ENCODE measurements at places on chromosomes 5 and 9.
A peak's percentile ranks its signal among the peaks of the same experiment; 100 is the strongest.

DNA sequence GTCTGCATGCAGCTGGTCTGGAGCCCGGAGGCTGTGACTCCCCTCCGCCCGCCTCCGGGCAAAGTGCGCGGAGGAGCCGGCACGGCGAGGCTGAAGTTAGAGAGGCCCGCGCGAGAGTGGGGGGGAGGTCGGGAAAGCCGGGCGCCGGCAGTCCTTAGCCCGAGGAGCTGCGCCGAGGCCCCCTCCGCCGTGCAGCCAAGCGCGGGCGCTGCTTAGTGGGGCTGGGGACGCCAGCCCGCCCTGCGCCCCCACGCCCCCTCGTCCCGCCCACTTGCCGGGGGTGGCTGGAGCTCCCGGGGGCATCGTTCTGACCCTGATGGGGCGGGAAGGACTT lies 403 bp downstream of the NINJ1 start:
- peak; percentile 84 for DNase-seq

DNA sequence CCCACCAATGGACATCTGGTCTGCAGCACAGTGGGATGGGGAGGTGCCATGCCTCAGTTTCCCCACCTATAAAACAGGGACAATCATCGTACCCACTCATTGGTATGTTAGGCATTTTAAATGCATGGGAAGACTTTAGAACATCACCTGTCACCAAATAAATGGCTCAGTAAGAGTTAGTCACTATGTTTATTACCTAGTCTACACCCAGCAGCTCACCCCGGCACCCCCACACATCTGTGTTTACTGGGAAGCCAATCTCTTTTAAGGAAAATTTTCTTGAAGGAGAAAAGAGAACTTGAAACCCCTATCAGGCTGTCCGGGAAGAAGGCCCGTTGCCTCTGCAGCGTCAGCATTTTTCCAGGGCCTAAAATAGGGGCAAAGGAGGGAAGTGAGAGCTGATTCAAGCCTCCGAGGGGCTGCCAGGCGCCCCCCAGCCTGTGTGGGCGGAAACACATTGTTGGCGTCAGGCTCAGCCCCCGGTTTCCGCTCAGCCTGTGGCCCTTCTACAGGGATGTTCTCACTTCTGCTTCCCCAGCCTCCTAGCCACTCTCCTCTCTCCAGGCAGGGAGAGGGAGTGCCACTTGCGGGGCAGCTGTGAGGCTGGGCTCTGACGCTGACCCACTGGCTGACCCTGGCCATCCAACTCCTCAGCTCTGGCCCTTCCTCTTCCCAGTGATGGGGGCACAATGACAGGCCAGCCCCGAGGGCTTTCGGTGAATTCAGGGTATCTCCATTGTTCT lies 4.6 kb downstream of the CSF1R start:
- no peak for DNase-seq

GRCh38 chr9:129139993-129140396 lies 28.8 kb downstream of the PTPA start:
- DNase-seq, result peak; percentile 95

GRCh38 chr5:101580591-101580990 lies 677.5 kb upstream of the ST8SIA4 start:
- no peak for DNase-seq

DNA sequence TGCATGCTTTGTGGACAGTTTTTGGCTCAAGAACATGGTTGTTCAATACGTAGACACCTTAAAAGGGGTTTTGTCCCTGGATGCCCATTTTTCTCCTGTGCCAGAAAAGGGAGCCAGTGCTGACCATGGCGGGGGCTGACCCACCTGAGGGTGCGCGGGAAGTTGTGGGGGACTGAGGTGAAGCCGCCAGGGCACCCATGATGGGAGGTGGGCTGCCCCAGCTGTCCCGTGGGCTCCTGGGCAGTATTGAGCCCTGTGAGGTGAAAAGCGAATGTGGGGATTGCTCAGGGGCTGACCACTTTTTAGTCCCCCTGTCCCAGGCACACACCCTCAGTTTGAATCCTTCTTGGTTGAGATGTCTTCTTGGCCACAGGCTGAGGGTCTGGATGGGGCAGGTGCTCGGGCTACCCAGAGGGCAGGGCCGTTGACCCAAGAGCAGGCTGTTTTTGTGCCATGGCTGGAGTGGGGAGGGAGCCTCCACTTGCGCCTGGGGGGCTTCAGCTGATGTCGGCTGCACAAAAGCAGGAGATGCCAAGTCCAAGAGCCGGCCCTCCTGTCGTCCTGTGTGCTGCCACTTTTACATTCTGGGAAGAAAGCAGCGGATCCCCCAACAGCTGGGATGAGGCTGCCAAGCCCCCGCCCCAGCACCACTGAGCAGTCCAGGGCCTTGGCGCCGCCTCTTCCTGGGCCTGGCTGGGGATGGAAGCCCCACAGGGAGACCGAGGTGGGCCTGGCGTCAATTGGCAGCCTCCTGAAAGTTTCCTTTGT lies 120.1 kb downstream of the WNK2 start:
- no peak for DNase-seq

- peak; percentile 75 for DNase-seq
Observed at GRCh38 chr5:68122439-68123328, 92.9 kb upstream of the PIK3R1 start.

DNA sequence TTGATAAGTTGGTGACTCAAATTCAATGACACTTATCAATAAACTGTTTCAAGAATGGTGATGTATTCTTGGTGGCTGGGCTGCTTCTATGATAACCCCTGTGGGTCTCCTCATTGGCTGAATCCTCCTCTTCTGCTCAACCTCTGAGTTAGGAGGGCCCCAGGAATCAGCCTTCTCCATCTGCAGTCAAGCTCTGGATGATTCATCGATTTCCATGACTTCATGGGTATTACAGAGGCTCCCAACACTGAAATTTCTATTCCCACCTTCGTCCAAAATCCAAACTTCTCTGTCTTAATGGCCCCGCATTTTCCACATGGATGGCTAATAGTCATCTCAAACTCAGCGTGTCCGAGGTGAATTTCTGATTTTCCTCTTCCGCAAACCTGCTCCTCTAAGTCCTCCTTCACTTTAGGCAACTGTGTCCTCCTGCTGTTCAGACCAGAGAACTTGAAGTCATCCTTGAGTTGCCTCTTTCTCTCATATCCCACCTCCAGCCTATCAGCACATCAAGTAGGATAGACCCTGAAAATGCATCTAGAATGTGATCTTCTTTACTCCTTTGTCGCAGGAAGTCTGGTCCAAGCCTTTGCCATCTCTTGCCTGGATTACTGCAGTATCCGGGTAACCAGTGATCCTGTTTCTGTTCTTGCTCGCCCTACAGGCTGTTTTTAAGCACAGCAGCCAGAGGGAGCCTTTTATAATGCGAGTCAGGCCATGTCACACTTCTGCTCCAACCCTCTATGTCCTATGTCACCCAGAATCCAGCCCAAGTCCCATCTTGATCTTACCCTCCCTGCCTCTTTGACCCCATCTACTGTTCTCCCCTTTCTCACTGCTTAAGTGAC lies 41.4 kb upstream of the IL7R start:
- peak; percentile 44 for DNase-seq

DNA sequence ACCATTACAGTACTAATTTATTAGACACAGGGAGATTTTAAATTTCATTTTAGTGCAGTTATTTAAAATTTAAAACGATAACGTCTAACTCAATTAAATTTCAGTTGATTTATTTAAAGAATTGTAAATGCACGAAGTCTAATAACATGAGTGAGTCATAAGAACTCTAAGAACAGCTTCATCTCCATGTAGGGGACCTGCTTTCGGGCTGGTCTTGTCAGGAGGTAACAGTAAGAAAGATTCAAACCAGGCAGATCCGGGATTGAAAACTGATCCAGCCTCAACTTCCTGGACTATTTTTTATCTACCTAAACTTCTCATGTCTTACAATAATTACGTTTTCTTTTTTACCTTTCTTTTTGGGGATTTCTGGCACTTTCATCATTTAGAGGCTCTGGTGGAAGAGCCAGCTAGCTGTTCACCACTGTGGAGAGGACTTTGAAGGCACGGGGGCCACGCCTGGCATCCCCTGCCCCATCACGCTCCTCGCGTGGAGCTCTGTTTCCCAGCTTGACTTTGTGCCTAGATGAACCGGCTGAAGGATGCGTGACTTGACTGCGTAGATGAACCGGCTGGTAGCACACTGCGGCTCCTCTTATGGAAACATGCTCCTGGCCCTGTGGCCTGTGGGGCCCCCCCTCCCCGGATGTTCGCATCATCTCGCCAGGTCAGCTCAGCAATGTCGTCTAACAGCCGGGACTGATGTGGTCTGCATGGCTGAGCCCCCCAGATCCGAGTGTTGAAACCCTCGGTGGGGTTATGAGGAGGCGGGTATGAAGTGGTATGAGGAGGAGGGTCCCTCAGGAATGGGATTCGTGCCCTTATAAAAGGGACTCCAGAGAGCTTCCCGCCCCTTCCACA lies 26.0 kb downstream of the NDUFS6 start:
- DNase-seq, result no peak

GRCh38 chr9:90074316-90074962 lies 469.6 kb downstream of the GADD45G start:
- DNase-seq, result no peak

- DNase-seq, result no peak
Observed at GRCh38 chr5:91271999-91272398, 111.1 kb downstream of the ARRDC3 start.

DNA sequence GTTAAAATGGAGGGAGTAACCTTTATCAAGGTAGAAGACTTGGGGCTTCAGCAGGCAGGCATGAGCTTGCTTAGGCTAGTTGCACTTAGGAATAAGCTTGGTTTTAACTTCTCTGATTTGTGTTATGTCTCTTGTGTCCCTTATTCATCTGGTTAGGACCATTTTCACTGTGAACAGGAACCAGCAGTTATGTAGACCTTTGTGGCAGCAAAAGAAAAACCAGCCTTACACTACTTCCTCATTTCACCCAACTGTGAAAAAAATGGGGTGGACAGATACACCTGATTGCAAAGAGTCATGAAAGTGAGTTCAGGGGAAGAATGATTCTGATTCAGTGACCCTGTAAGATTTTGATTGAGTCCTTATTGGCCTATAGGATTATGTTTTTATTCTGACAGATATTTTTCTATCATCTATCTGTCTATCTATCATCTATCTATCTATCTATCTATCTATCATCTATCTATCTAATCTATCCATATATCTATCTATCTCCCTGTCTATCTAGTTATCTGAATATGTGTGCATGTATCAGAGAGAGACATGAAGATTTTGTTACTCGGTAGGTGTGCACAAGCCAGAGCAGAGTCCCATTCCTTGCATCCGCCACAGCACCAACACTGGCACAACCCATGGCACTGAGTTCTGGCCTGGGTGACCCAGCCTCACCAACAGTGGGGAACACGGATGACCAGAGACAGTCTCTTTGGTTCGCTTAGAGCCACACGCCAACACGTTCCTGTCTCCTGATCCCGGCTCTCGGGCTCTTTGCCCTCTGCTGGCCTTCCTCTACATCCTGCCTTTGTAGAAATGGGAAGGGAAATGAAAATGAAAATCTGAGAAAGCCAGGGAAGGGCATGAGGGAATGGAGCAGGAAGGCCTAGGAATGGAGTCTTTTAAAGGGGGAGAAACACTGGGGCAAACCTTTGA lies 1.3 kb upstream of the ZNF366 start:
- DNase-seq, result no peak

DNA sequence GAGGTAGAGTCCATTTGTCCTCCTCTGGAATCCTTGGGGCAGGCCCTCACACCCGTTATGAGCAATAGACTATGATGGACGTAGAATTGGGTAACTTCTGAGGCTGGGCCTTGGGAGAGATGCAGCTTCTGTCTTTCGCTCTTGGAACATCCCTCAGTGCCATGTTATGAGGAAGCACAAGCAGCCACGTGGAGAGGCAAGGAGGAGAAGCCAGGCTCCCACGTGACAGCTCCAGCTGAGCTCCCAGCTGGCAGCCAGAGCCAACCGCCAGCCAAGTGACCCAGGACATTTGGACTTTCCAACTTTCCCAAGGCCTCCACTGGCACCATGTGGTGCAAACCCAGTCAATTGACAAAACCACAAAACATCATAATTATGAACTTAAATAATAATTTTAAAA lies 43.0 kb upstream of the BOD1 start:
- no peak for DNase-seq

DNA sequence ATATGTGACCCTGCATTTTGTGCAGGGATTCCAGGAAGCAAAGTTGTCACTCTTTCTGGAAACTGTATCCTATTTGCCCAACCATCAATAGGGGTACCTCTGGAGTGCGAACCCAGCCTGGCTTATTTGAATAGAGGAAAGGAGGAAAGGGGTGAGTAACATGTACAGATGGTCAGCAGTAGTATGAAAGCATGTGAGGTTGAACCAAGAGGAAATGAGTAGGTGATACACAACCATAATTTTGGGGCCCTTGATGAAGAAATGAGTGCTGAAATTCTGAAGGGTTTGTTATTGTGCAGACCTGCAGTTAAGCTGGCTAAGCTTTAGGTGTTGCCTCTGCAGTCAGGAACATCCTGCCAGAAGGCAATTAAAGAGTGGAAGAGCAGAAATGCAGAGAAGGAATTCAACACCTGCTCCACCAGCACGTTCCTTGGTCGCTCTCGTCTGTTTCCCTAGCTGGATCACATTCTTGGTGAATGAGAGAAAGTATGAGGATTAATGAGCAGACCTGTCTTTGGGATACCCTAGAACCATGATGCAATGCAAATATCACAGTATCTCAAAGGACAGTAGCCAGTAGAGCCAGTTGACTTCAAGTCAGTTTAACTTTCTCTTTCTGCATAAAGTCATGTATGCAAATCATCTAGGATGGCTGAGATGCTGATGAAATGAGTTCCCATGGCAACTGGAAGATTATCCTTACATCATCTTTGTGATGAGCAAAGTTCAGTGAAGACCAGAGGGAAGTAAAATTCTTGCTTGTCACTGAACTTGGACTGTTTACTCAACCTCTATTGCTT lies 13.2 kb upstream of the IL12B start:
- no peak for DNase-seq

DNA sequence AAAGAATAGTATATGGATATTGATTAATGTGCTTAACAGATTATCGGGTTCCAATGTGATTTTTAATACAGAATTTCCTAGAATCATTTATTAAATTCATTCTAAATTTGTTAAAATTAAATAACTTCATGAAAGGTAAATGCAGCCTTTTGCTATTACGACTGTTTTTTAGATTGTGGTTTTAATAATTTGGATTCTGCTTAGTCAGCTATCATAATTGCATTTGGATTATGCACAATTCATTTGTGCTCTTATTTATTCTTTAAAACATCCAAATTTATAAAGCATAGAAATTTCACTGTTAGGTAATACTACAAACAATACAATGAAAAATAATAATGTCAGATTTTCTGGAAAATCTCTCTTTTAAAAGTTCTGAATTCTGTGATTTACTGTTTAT lies 1598.5 kb downstream of the EFNA5 start:
- DNase-seq, result no peak

- DNase-seq, result no peak
Observed at GRCh38 chr5:5298841-5299541, 123.5 kb upstream of the ICE1 start.

- no peak for DNase-seq
Observed at GRCh38 chr9:90499761-90500160, 142.9 kb downstream of the DIRAS2 start.

GRCh38 chr5:53508125-53508524 lies 27.7 kb downstream of the FST start:
- DNase-seq, result no peak

GRCh38 chr5:81007637-81008027 lies 47.5 kb downstream of the RASGRF2 start:
- DNase-seq, result no peak

GRCh38 chr5:85813146-85813545 lies 804.6 kb upstream of the COX7C start:
- DNase-seq, result peak; percentile 28

All from small intestine (tissue), 16 donors.